Endothelial cell (in vitro differentiated cells): ENCODE measurements at places on chromosomes 4 and X. TPM values are rescaled to one million over a fixed set of nuclear protein-coding genes. Genes with fewer than 3 reads are reported as not detected.

Gene IL2RG
- not detected for total RNA-seq

Gene CT45A8
- not detected for total RNA-seq

Gene TRAM1L1
- total RNA-seq = 1.8 TPM

Gene CYBB
- total RNA-seq = not detected

Gene CACNA1F
- 0.59 TPM for total RNA-seq

Gene TACR3
- 0.08 TPM for total RNA-seq

Gene CTAG1A
- total RNA-seq = not detected

Gene H2BW2
- total RNA-seq = not detected

Gene CXCL1
- 1.7 TPM for total RNA-seq

Gene TEX11
- not detected for total RNA-seq

Gene LCORL
- 18.4 TPM for total RNA-seq

Gene PLP2
- total RNA-seq = 1.9 TPM

Gene CSN1S1
- not detected for total RNA-seq

Gene VMA21
- 28.4 TPM for total RNA-seq

Gene HHIP
- total RNA-seq = 0.46 TPM

Gene TMEM150C
- total RNA-seq = 10.5 TPM

Gene PRR32
- total RNA-seq = not detected

Gene IL2
- total RNA-seq = not detected

Gene SLC9A6
- 12.2 TPM for total RNA-seq

Gene KLF8
- total RNA-seq = 13.9 TPM

Gene DCAF12L1
- total RNA-seq = 1.9 TPM

Gene TRPC5OS
- not detected for total RNA-seq

Gene TMEM47
- 1.6 TPM for total RNA-seq

Gene NKRF
- 8.4 TPM for total RNA-seq

Gene IRAK1
- total RNA-seq = 89.9 TPM

Gene OTUD5
- total RNA-seq = 48.8 TPM

Gene ZMAT1
- total RNA-seq = 7.3 TPM

Gene ZC4H2
- 18.1 TPM for total RNA-seq

Gene PHOX2B
- not detected for total RNA-seq
